ENCODE measurements at places on chromosomes 5 and 9. TPM values are rescaled to one million over a fixed set of nuclear protein-coding genes. Genes with fewer than 3 reads are reported as not detected.

Gene EGR1
- total RNA-seq, result 9.9 TPM

Gene ARHGEF37
- 0.57 TPM for total RNA-seq

Gene MEGF10
- 10.1 TPM for total RNA-seq

Gene CCNJL
- total RNA-seq, result 13.8 TPM

Gene SPOCK1
- 33.7 TPM for total RNA-seq

Gene PCDHGB1
- 1.9 TPM for total RNA-seq

Gene OR1J2
- not detected for total RNA-seq

DNA sequence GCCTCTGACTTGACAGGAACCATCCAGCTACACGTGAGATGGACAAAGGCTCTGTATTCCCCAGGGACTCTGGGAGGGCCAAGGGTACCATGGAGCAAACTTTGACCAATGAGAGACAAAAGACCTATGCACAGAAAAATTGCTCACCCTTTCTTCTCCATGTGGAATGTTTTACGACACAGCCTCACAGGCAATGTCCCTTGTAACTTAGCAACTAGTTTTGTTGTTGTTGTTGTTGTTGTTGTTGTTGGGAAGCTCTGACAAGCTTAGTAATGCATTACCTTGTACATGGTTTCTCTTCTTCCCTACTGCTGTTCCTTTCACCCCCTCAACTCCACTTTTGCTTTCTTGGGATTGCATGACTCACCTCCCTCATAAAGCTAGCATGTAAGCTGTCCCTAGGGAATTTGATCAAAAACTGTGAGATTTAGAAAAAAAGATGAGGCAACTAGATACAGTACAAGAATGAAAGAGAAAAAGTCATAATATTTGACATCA, 550.9 kb downstream of the RAB3C start:
- H3K27me3 ChIP-seq, result no peaks in the 10 kb centered on the region
- DNase-seq, result peak; percentile 48
- H3K4me1 ChIP-seq, result no peaks in the 10 kb centered on the region
- H3K4me3 ChIP-seq, result no peak overlapping the region

DNA sequence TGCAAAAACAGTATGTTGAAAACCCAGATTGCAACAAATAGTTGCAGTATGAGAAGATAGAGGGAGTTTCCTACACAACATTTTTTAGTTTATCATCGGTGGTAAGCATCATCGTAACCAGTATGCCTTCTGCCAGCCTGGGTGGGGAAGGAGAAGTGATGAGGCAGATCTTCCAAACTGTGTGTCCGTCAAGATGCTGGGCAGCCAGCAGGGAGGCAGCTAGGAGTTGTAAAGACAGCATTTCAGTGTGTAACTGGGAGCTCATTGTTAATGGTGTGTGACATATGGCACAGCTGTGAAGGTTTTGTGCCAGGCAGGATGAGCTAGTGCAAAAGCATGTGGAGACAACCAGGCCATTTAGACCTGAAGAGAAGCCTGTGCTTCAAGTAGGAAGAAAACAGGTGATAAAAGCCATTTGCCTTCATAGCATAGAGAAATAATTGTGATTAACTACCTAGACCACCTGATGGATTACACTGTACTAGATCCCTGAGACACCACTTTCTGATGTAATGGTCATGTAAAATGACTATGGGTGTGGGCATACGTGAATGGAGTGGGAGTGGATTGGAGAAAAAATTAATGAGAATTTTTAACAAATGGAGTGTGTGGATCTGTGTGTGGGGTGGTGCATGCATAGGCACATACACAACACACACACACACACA, 347.0 kb upstream of the ADAMTSL1 start:
- H3K27me3 ChIP-seq, result no peaks in the 10 kb centered on the region
- no peak overlapping the region for H3K27ac ChIP-seq
- no peaks in the 10 kb centered on the region for H3K4me1 ChIP-seq

- H3K27ac ChIP-seq, result no peak overlapping the region
- no peaks in the 10 kb centered on the region for H3K27me3 ChIP-seq
These were observed 173.2 kb downstream of the PBX3 start for GRCh38 chr9:125920402-125920801.

- H3K4me3 ChIP-seq, result peak within 1 kb of the TSS; percentile 81
- no peak within 1 kb of the TSS for H3K27ac ChIP-seq
- peak; percentile 98 for DNase-seq
- peaks cover 28% of the 10 kb centered on the region for H3K27me3 ChIP-seq
- peaks cover 20% of the 10 kb centered on the region for H3K36me3 ChIP-seq
These were observed at the start of gene PCYOX1L for GRCh38 chr5:149357370-149358293. TSS of gene PCYOX1L (plus strand) at chr5:149358046. CDS start at chr5:149358069, 23 bp downstream.

DNA sequence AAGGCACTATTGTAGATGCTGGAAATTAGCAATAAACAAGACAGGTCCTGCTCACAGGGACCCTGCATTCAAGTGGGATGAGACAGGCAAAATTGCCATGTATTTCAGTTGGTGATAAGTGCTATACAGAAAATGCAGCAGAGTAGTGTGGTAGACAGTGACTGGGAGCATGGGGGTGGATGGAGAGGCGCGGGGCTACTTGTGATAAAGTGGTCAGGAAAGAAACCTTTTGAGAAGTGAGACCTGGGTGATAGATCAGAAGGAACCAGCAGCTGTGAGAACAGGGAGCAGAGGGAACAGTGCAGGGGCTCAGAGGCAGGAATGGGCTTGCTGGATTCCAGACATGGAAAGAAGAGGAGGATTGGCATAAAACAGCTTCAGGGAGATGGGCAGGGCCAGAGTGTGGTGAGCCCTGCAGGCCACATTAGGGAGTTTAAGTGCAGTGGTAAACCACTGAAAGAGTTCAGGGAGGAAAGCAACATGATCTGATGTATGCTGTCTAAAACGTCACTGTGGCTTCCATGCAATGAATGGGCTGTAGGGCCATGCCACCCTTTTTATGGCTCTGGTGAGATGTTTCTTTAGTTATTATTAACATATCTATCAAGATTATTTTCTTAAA, 7.3 kb downstream of the CRHBP start:
- H3K36me3 ChIP-seq, result no peaks in the 10 kb centered on the region
- no peak overlapping the region for H3K4me3 ChIP-seq
- DNase-seq, result peak; percentile 54
- H3K4me1 ChIP-seq, result no peaks in the 10 kb centered on the region
- no peak overlapping the region for H3K27ac ChIP-seq

- DNase-seq, result peak; percentile 75
- no peaks in the 10 kb centered on the region for H3K36me3 ChIP-seq
- H3K4me1 ChIP-seq, result peaks cover 13% of the 10 kb centered on the region
- H3K4me3 ChIP-seq, result peak overlapping the region; percentile 81
These were observed 1.3 kb upstream of the ISL1 start for GRCh38 chr5:51381761-51382474.

DNA sequence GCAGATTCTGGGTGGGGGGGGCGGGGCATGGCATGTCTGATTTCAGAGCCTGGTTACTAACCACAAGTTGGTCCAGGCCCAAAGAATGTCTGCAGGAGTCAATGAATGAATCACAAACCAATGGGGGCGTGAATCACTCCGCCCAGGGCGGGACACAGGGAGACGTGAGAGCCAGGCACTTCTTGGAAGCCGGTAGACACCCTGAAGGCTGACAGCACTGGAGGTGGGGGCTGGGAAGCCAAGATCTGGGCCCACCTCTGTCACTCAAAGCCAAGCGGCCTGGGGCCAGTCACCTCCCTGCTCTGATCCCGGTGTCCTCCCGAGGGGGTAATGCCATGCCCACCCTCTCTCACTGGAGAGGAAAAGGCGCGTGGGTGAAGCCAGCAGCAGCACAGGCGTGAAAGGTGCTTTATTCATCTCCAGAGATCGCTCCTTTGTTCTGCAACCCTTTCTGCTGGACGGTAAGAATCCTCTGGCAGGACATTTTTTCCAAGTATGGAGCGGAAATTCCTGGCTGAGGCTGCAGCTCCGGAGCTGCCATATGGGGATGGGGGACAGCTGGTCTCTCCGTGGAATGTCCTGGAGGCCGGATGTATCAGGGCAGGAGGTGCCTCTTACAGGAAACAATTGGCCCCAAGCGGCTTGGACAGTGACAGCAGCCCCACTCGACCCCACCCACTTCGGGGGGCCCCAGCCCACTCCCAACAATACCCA, 85.0 kb downstream of the STK10 start:
- H3K4me3 ChIP-seq, result no peak overlapping the region
- peak overlapping the region; percentile 92 for H3K27ac ChIP-seq
- no peaks in the 10 kb centered on the region for H3K4me1 ChIP-seq
- peak; percentile 68 for DNase-seq

DNA sequence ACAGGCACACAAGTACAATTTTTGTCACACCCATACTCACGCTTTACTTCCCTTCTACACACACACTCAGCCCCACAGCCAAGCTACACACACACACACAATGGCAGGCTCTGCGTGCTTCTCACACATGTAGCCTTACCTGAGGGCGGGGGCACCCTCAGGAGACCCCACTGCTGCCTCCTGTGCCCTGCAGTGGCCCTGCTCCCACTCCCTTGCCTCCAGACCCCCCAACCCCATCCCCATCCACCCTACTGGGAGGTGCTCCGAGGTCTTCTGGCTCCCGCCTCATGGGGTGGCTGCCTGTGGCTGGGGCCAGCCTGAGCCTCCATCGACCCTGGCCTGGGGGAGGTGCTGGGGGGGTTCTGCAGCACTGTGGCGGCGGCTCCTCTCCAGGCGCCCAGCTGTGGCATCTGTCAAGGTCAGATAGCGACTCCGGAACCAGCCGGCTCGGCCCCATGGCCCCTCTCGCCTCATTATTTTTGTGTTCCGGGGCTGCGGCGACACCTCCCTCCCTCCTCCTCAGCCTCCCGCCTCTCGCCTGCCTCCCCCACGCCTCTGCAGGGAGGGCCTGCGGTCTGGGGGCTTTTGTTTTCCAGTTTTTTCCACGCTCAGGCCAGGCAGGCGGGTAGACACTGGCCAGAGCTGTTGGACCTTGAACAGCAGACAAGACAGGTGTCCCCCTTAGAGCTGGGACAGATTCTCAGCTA, 21.7 kb downstream of the CXXC5 start:
- DNase-seq, result peak; percentile 59
- H3K27ac ChIP-seq, result peak overlapping the region; percentile 94
- no peaks in the 10 kb centered on the region for H3K27me3 ChIP-seq
- no peak overlapping the region for H3K4me3 ChIP-seq

DNA sequence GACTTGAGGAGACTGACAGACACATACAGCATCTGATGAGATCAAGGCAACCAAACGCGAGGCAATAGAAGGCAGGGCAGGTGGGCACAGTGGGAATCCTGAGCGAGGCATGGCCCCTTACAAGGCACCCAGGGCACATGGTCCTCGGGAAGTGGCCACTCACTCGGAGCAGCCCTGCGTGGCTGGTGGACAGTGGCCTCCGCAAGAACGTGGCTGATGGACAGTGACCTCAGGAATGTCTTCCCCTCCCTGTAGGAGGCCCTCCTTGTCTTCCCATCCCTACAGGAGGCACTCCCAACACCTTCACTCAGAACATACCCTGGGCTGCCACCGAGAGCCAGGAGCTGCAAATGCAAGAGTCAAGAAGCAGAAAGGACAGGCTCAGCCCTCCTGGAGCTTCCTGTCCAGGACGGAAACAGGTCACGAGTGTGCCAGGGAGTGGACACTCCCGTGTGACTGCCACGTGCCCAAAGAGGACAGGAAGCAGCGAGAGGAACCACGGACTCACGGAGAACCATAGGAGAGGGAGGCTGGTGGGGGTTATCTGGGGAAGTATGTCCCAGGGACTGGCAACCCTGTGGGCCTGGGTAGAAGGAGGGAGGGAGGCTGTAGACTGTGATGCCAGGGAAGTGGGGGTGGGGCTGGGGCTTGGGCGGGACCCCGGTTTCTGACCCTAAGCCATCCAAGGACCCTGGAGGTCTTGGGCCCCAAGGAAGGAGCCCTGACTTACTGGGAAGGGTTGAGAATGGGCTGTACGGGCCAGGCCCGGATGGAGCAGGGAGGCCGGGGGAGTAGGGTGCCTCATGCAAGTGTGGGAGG, 321.9 kb upstream of the IRX4 start:
- peaks cover 10% of the 10 kb centered on the region for H3K4me1 ChIP-seq
- peak; percentile 46 for DNase-seq
- no peaks in the 10 kb centered on the region for H3K36me3 ChIP-seq

DNA sequence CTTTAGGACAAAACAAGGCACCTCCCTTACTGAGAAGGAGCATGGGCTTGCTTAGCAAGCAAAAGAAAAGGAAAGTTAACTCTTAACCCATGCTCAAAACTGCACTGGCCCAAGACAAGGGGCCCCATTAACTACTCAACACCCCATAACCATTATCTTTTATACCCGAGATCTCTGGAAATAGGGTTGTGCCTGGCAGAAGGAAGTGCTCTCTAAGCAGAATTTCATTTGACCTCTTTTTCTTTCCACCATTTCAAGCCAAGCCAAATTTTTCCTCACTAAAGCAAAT, 167.2 kb downstream of the RASEF start:
- H3K27me3 ChIP-seq, result no peaks in the 10 kb centered on the region
- H3K4me1 ChIP-seq, result no peaks in the 10 kb centered on the region
- no peak overlapping the region for H3K4me3 ChIP-seq
- no peak overlapping the region for H3K27ac ChIP-seq
- no peak for DNase-seq

- no peak overlapping the region for H3K27ac ChIP-seq
- H3K36me3 ChIP-seq, result no peaks in the 10 kb centered on the region
- H3K4me1 ChIP-seq, result no peaks in the 10 kb centered on the region
- no peak overlapping the region for H3K4me3 ChIP-seq
These were observed 1410.7 kb upstream of the C9orf72 start for GRCh38 chr9:28984016-28984415.

GRCh38 chr5:175687231-175687701, 29.4 kb downstream of the HRH2 start:
- peaks cover 12% of the 10 kb centered on the region for H3K4me1 ChIP-seq
- no peak for DNase-seq
- H3K36me3 ChIP-seq, result no peaks in the 10 kb centered on the region
- H3K27me3 ChIP-seq, result no peaks in the 10 kb centered on the region
- no peak overlapping the region for H3K27ac ChIP-seq

GRCh38 chr5:127856292-127856691, 153.1 kb downstream of the CCDC192 start:
- H3K27me3 ChIP-seq, result no peaks in the 10 kb centered on the region
- H3K4me1 ChIP-seq, result no peaks in the 10 kb centered on the region

- no peaks in the 10 kb centered on the region for H3K36me3 ChIP-seq
- H3K4me3 ChIP-seq, result no peak overlapping the region
- no peak for DNase-seq
- no peak overlapping the region for H3K27ac ChIP-seq
- H3K4me1 ChIP-seq, result peaks cover 9% of the 10 kb centered on the region
These were observed 54.7 kb downstream of the SH3RF2 start for GRCh38 chr5:145991044-145991575.

GRCh38 chr5:80269991-80270438, 14.2 kb upstream of the SERINC5 start:
- no peak overlapping the region for H3K27ac ChIP-seq
- no peak overlapping the region for H3K4me3 ChIP-seq
- H3K36me3 ChIP-seq, result no peaks in the 10 kb centered on the region
- no peaks in the 10 kb centered on the region for H3K27me3 ChIP-seq

Measured in endodermal cell (in vitro differentiated cells).